CD8-positive, alpha-beta memory T cell (primary cell): ENCODE measurements at places on chromosomes 16 and 17. TPM values are rescaled to one million over a fixed set of nuclear protein-coding genes. Genes with fewer than 3 reads are reported as not detected.

Gene HID1
- total RNA-seq, result 0.91 TPM

- no peak overlapping the region for H3K4me3 ChIP-seq
- no peaks in the 10 kb centered on the region for H3K36me3 ChIP-seq
- H3K27ac ChIP-seq, result no peak overlapping the region
- DNase-seq, result no peak
Measured at GRCh38 chr16:79170555-79171246, 429.8 kb downstream of the MAF start.

DNA sequence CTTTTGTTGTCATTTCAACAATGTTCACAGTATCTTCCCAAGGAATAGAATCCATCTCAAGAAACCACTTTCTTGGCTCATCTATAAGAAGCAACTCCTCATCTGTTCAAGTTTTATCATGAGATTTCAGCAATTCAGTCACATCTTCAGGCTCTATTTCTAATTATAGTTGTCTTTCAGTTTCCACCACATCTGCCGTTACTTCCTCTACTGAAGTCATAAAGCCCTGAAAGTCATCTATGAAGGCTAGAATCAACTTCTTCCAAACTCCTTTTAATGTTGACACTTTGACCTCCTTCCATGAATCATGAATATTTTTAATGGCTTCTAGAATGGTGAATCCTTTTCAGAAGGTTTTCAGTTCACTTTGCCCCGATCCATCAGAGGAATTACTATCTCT, 102.1 kb downstream of the CDH13 start:
- no peak overlapping the region for H3K27ac ChIP-seq
- H3K4me3 ChIP-seq, result no peak overlapping the region
- H3K36me3 ChIP-seq, result no peaks in the 10 kb centered on the region
- no peaks in the 10 kb centered on the region for H3K4me1 ChIP-seq

DNA sequence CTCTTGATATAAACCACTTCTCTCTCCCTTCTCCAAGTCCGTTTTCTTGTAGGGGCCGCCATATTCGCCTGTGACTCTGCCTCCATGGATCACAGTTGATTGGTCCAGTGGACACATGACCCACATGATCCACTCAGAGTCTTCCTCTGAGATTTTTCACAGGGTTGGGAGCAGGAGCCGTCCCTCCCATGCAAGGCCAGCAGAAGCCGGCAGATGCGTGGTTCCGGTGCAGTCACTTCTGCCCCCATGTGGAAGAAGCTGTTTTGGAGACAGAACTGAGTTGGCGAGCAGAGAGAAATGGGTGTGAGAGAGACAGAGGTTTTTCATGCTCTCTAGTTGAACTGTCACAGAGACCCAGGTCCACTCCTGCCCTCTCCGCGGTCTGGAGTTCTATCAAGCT, 83.3 kb downstream of the C16orf95 start:
- no peaks in the 10 kb centered on the region for H3K27me3 ChIP-seq
- no peaks in the 10 kb centered on the region for H3K4me1 ChIP-seq
- no peak overlapping the region for H3K27ac ChIP-seq
- DNase-seq, result no peak

GRCh38 chr17:41013181-41013580, 4.3 kb upstream of the KRTAP3-1 start:
- H3K36me3 ChIP-seq, result no peaks in the 10 kb centered on the region
- no peak overlapping the region for H3K27ac ChIP-seq
- H3K4me1 ChIP-seq, result no peaks in the 10 kb centered on the region
- peaks cover 4% of the 10 kb centered on the region for H3K27me3 ChIP-seq
- no peak overlapping the region for H3K4me3 ChIP-seq

Gene CDH11
- not detected for total RNA-seq

GRCh38 chr16:89765292-89765830, 44.0 kb downstream of the ZNF276 start:
- H3K27me3 ChIP-seq, result no peaks in the 10 kb centered on the region
- H3K4me3 ChIP-seq, result peak overlapping the region; percentile 52

GRCh38 chr17:27793906-27794569, 6.3 kb downstream of the NOS2 start:
- no peaks in the 10 kb centered on the region for H3K36me3 ChIP-seq
- H3K4me3 ChIP-seq, result no peak overlapping the region
- no peak overlapping the region for H3K27ac ChIP-seq

- peak overlapping the region; percentile 49 for H3K4me3 ChIP-seq
- peaks cover 25% of the 10 kb centered on the region for H3K4me1 ChIP-seq
- no peaks in the 10 kb centered on the region for H3K36me3 ChIP-seq
- H3K27me3 ChIP-seq, result no peaks in the 10 kb centered on the region
- peak; percentile 46 for DNase-seq
Measured at GRCh38 chr17:82332669-82333278, 792 bp downstream of the SECTM1 start.

GRCh38 chr16:30054959-30055553, 10.5 kb upstream of the ALDOA start:
- H3K4me3 ChIP-seq, result no peak overlapping the region
- no peak overlapping the region for H3K27ac ChIP-seq

GRCh38 chr16:79864781-79865391, 264.3 kb upstream of the MAF start:
- DNase-seq, result no peak
- no peaks in the 10 kb centered on the region for H3K4me1 ChIP-seq
- H3K36me3 ChIP-seq, result no peaks in the 10 kb centered on the region
- H3K4me3 ChIP-seq, result no peak overlapping the region
- no peak overlapping the region for H3K27ac ChIP-seq
- no peaks in the 10 kb centered on the region for H3K27me3 ChIP-seq

- no peak for DNase-seq
- no peaks in the 10 kb centered on the region for H3K36me3 ChIP-seq
- H3K27me3 ChIP-seq, result no peaks in the 10 kb centered on the region
- no peaks in the 10 kb centered on the region for H3K4me1 ChIP-seq
Measured at GRCh38 chr16:72960101-72960500, 87.8 kb downstream of the ZFHX3 start.

Gene CDH1
- 0.37 TPM for total RNA-seq

Gene SLC12A3
- total RNA-seq, result not detected

DNA sequence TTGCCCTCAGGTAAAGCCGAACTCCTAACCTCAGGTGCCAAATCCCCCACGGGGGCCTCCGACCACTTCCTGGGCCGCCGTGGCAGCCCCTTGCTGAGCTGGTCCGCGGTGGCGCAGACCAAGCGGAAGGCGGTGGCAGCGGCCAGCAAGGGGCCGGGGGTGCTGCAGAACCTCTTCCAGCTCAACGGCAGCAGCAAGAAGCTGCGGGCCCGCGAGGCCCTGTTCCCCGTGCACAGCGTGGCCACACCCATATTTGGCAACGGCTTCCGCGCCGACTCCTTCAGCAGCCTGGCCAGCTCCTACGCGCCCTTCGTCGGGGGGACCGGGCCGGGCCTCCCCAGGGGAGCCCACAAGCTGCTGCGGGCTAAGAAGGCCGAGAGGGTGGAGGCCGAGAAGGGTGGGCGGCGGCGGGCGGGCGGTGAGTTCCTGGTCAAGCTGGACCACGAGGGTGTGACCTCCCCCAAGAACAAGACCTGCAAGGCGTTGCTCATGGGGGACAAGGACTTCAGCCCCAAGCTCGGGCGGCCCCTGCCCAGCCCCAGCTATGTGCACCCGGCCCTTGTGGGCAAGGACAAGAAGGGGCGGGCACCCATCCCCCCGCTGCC, 51.6 kb downstream of the ACTG1 start:
- H3K36me3 ChIP-seq, result no peaks in the 10 kb centered on the region
- no peak for DNase-seq
- H3K27ac ChIP-seq, result no peak overlapping the region

DNA sequence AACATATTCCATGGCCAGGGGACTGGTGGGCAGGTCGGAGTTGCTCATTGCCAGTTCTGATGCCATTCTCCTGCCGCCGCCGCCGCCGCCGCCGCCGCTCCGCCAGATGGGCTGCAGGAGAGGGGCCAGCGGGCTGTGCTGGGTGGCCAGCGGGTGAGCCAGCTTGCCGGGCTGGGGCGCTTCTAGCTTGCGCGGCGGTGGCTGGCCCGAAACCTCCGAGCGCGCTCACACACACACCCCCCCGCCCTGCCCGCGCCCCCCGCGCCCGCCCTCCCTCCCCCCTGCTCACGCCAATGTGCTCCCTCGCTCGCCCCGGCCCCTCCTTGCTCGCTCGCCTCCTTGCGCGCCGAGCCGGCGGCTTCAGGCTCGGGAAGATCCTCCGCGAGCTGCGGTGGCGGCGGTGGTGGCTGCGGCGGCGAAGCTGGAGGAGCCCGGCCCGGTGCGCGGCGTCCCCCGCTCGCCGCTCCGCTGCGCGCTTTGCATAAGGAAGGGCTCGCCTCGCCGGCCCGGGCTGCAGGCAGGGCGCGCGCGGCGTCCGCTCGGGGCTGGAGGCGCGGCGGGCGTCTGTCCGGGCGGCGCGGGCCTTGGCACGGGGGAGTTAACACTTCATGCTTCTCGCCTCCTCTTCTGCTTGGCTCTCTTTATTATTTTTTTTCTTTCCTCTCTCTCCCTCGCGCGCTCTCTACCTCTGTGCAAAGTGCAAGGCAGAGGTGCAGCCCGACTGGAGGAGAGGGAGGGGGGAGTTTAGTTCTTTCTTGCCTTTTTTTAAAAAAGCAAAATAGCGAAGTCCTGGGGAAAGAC, 500 bp downstream of the MAF start:
- H3K27me3 ChIP-seq, result no peaks in the 10 kb centered on the region
- H3K4me1 ChIP-seq, result peaks cover 23% of the 10 kb centered on the region
- H3K36me3 ChIP-seq, result no peaks in the 10 kb centered on the region
- DNase-seq, result no peak

Gene KCNAB3
- total RNA-seq, result 5.6 TPM

DNA sequence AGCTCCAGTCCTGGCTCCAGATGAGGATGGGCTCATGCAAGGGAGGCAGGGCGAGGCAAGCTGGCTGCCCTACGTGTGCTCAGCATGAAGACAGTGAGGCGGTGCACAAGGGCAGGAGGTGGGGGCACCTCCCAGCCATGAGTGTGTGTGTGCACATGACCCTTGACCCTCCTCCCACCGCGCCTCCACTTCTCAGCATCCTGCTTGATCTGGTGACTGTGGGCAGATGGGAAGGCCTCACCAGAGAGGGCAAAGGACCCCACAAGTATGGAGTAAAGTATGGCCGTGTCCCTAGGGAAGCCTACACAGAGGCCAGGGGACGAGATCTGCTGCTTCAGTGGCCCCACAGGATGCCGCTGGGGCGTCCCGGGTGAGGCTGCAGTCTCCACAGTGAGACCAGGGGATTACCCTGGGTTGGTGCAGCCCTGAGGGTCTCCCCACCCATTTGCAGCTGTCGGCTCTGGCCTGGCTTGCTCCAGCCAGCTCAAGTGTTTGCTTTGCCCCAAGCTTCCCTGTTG, 7.9 kb upstream of the RNF222 start:
- H3K36me3 ChIP-seq, result no peaks in the 10 kb centered on the region
- H3K27ac ChIP-seq, result no peak overlapping the region
- H3K4me1 ChIP-seq, result peaks cover 4% of the 10 kb centered on the region
- no peak overlapping the region for H3K4me3 ChIP-seq

Gene CAVIN1
- 0.22 TPM for total RNA-seq

- DNase-seq, result no peak
- no peak overlapping the region for H3K4me3 ChIP-seq
- H3K27me3 ChIP-seq, result peaks cover 9% of the 10 kb centered on the region
- no peaks in the 10 kb centered on the region for H3K36me3 ChIP-seq
- H3K27ac ChIP-seq, result no peak overlapping the region
- H3K4me1 ChIP-seq, result no peaks in the 10 kb centered on the region
Measured at GRCh38 chr16:86293906-86294305, 216.4 kb upstream of the FOXF1 start.
